ENCODE measurements at places on chromosomes 3 and 15. TPM values are rescaled to one million over a fixed set of nuclear protein-coding genes. Genes with fewer than 3 reads are reported as not detected.

- DNase-seq: no peak
These were observed 129.3 kb upstream of the CD96 start for GRCh38 chr3:111412656-111413055.

DNA sequence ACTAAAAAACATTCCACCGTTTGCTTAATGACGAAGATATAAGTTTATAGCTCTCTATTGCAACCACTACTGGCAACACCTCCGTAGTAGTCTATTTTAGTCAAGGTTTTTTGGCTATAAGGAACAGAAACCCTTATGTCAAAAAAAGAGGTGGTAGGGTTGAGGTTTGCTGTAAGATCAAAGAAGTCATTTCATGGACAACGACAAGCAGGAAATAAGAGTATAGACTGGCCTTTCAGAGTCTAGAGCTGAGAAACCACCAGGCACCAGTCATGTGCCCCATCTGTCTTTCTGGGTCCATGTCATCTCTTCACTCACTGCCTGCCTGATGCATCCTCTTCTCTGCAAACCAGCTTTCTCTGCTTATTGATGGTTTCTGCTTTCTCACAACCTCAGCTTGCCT, 42.7 kb downstream of the THBS1 start:
- no peak for DNase-seq

GRCh38 chr15:66940368-66940767, 125.0 kb upstream of the SMAD3 start:
- peak; percentile 73 for DNase-seq

DNA sequence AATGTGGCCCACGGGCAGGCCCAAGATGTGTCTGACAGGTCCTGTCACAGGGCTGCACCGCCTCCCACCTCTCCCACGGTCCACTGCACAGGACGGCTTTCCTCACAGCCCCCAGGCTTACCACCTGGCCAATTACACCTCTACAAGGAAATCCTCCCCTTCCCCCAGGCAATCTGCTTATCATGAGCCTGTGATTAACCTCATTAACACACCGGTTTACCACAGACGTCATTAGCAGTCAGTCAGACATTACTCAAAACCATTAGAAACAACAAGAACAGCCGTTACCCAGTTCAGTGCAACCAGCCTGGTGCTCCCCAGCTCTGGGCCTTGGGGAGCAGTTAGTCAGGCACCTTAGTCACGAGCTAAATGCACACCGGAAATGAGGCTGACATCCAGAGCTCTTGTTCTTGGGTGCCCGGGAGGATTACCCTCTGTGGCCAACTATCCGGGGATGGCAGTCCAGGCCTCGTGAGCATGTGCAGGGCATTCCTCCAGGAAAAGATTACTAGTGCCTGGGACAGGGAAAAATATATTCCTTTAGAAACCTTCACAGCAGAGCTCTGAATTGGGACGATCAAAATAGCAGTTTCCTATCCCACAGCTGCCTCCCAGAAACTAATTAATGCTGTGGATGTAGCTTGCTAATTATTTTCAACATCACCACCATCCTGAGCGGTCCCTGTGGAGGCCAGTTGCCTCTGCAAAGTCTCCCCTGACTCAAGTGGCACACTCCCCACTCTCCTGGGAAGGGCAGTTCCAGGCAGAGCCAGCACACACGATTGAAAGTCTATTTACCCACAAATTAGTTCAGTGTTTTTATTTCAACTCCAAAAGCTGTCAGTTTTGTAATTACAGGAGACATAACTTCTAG, 117.4 kb upstream of the ZBED2 start:
- no peak for DNase-seq

DNA sequence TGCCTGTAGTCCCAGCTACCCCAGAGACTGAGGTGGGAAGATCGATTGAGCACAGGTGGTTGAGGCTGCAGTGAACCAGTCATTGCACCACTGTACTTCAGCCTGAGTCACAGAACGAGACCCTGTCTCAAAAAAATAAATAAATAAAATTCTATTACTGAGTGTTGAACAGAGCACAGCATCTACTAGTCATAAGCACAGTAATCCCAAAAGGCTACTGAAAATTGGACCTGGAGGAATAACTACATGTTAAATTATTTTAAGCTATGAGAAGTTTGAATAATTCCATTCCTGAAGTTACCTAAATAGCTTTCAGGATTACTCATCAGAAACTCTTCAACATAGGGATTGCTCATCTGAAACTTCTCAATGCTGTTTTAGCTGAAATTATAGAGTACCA, 43.4 kb downstream of the ARMC8 start:
- DNase-seq: peak; percentile 13

DNA sequence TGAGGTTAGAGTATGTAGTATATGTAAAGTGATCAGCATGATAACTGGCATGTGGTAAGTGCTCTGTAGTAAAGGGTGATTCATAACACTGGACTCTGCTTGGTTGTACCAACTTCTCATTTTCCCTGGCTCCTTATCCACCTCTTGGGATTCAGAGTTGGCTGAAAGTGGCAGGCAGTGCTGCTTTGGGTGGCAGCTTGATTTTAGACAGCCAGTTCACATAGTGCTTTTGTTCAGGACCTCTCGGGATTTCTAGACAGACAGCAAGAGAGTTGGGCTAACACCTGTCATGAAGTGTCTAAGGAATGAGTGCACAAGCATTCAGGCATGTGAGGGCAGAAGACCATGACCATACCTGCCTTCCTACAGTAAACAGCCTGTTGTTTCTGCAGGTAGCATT, 69.0 kb downstream of the RBM6 start:
- DNase-seq: peak; percentile 48

DNA sequence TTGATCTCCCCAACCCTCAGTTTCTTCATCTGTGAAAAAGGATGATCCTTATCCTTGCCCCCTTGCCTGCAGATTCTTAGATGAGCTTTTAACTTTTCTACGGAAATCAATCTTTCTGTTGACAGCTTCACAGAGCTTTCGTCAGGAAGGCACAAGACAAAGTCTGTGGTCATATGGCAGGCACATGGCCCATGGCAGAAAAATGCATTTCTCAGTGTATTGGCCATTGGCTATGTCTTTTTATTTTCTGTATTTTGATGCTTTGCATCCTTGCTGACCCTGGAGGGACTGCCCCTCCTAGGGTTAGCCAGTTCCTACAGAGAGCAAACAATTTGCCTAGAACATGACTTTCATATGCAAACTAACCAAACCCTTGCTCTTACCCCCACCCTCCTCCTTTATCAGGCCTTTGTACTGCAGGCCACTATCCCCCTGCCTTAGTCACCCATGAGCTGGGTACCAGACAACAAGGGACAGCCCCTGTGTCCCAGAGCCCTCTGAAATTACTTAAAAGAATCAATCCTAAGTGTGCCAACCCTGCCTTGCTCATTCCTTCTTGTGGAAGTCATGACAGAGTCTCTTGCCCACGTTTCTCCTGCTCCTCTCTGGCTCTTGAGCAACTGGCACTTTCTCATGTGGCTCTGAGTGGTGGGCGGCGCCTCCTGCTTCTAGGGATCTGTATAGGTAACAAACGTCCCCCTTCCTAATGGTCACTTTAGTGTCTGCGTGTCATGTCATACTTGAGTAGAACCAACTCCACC, 24.1 kb upstream of the NOX5 start:
- no peak for DNase-seq

GRCh38 chr3:58524326-58524888, 12.6 kb downstream of the ACOX2 start:
- no peak for DNase-seq

DNA sequence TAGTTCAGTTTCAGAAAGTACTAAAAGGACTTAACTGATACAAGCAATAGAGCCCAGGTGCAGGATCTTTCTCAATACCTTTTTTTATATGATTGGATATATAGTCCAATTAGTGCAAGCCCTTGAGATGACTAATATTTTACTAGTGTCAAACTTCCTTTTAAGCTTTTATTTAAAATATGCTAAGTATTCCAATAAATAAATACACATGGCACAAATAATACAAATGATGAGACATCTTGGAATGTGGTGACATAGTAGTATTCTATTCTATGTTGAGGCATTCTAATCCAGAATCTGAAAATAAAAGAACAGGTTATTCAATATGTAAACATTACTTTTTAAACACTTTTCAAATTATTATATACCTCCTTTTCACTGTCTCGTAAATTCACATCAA, 670.0 kb downstream of the SI start:
- no peak for DNase-seq

- no peak for DNase-seq
These were observed 51.5 kb downstream of the PLCL2 start for GRCh38 chr3:16936233-16936632.

GRCh38 chr3:9806688-9807589, 3.1 kb upstream of the TTLL3 start:
- DNase-seq: no peak

DNA sequence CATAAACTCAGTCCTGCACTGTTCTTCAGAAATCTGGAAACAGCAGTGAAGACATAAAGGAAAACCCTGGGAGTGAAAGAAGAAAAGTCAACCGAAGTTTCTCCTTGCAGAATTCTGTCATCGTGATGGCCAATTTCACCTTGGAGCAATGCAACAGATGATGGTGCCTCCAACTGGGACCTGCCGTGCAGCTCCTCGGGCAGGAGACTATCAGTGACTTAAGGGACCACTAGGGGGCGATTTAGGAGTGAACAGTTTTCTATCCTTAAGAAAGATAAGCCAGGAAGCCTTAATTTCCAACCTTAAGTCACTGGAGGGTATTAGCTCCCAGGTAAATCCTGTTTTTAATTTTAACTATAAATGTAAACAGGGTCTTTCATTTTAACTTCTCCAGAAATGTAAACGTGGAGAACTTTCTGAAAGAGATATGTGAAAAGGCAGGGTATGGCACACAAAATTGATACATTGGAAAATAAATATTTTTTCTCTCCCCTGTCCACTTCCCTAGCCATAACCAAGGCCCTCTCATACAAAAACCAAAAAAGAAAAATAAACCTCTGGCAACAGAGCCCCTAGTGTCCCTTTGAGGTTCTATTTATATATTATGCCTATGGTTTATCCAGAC, 116.3 kb downstream of the PDZRN3 start:
- peak; percentile 45 for DNase-seq

- DNase-seq: peak; percentile 65
These were observed 40.8 kb downstream of the FOXP1 start for GRCh38 chr3:71542521-71543370.

DNA sequence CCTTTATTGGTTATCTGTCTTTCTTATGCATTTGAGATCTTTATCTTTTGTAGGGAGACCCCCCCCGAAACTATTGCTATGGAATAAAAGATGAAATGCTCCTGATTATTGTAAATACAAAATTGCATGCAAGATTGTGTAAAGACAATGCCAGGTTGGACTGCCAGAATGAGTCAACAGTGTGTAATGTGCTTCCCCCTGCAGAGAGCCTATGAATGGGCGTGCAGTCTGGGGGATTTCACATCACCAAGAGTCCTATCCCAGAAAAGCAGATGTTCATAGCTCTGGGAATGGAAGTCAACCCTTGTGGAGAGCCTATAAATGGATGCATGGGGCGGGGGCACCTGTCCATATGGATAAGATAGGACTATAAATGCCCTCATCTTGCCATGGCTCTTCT, 584.3 kb downstream of the NSUN3 start:
- DNase-seq: peak; percentile 3

The ACTRT3 gene
- 1.3 TPM for polyA plus RNA-seq

The LRTM1 gene
- not detected for polyA plus RNA-seq

The MOBP gene
- not detected for polyA plus RNA-seq

The IL16 gene
- polyA plus RNA-seq: 0.32 TPM

The RLBP1 gene
- 0.23 TPM for polyA plus RNA-seq

The ACKR4 gene
- polyA plus RNA-seq: 0.02 TPM
